Smooth muscle cell of the umbilical artery (primary cell): ENCODE measurements at places on chromosomes 5 and 9. TPM values are rescaled to one million over a fixed set of nuclear protein-coding genes. Genes with fewer than 3 reads are reported as not detected.

GALNT10 gene
- 91.2 and 182 TPM in 2 replicates for total RNA-seq

B4GALT1 gene
- total RNA-seq = 115 and 124 TPM in 2 replicates

SCGB3A2 gene
- not detected in 2 replicates for total RNA-seq

PCDHGA4 gene
- total RNA-seq = 5.8 and 6.5 TPM in 2 replicates

TERT gene
- not detected in 2 replicates for total RNA-seq

HAVCR2 gene
- total RNA-seq = 0.09 TPM in 1 of 2 replicates, not detected in the other

ANXA2R gene
- total RNA-seq = 1.2 and 1.9 TPM in 2 replicates

CENPK gene
- total RNA-seq = 1.8 and 13.6 TPM in 2 replicates

BTNL8 gene
- not detected in 2 replicates for total RNA-seq

LCN1 gene
- total RNA-seq = 0.59 TPM in 1 of 2 replicates, not detected in the other

PCDHGA9 gene
- total RNA-seq = 3.6 and 4.5 TPM in 2 replicates

FAM193B gene
- total RNA-seq = 17.2 and 24.9 TPM in 2 replicates

ORM2 gene
- not detected in 2 replicates for total RNA-seq

ZBTB26 gene
- total RNA-seq = 4.5 and 5.5 TPM in 2 replicates

CATSPER3 gene
- total RNA-seq = not detected in 2 replicates

TSLP gene
- 0.42 and 0.89 TPM in 2 replicates for total RNA-seq

SH3PXD2B gene
- 32.7 and 51.0 TPM in 2 replicates for total RNA-seq

MYMK gene
- not detected in 2 replicates for total RNA-seq

SLC36A2 gene
- total RNA-seq = not detected in 2 replicates

HEMGN gene
- total RNA-seq = not detected in 2 replicates

SPINK4 gene
- not detected in 2 replicates for total RNA-seq

ALDH1A1 gene
- 141 and 164 TPM in 2 replicates for total RNA-seq

SLC25A51 gene
- total RNA-seq = 88.5 and 93.8 TPM in 2 replicates

FOXD4L6 gene
- 0.30 and 0.37 TPM in 2 replicates for total RNA-seq

SGCD gene
- 12.7 and 31.2 TPM in 2 replicates for total RNA-seq

KIF2A gene
- 82.5 and 125 TPM in 2 replicates for total RNA-seq

BARHL1 gene
- total RNA-seq = not detected in 2 replicates

GHR gene
- 2.7 and 3.2 TPM in 2 replicates for total RNA-seq

SETX gene
- total RNA-seq = 65.9 and 90.1 TPM in 2 replicates

FANCC gene
- 2.7 and 5.6 TPM in 2 replicates for total RNA-seq

KCNT1 gene
- total RNA-seq = not detected in 2 replicates

PDE8B gene
- not detected in 2 replicates for total RNA-seq

LHX3 gene
- not detected in 2 replicates for total RNA-seq

SLC34A3 gene
- under 0.01 TPM in 1 of 2 replicates, not detected in the other for total RNA-seq

DDX4 gene
- total RNA-seq = 0.05 TPM in 1 of 2 replicates, not detected in the other

LAMC3 gene
- total RNA-seq = under 0.01 and 0.05 TPM in 2 replicates

C9orf57 gene
- not detected in 2 replicates for total RNA-seq

TAF11L10 gene
- total RNA-seq = not detected in 2 replicates

TIMD4 gene
- not detected in 2 replicates for total RNA-seq

SARDH gene
- total RNA-seq = 18.4 and 23.9 TPM in 2 replicates

SHOC1 gene
- total RNA-seq = under 0.01 and 0.09 TPM in 2 replicates

IFNA13 gene
- not detected in 2 replicates for total RNA-seq

ARL14EPL gene
- not detected in 2 replicates for total RNA-seq

PKD2L2 gene
- not detected in 2 replicates for total RNA-seq

F12 gene
- total RNA-seq = 0.51 and 0.89 TPM in 2 replicates

ACOT12 gene
- total RNA-seq = 0.23 TPM in 1 of 2 replicates, not detected in the other

PCDHGA8 gene
- total RNA-seq = 2.8 and 3.0 TPM in 2 replicates

OBP2B gene
- not detected in 2 replicates for total RNA-seq

TMEM8B gene
- 2.7 and 6.2 TPM in 2 replicates for total RNA-seq

FCN1 gene
- not detected in 2 replicates for total RNA-seq

CDC25C gene
- 0.30 and 2.4 TPM in 2 replicates for total RNA-seq

SLC25A48 gene
- total RNA-seq = not detected in 2 replicates

CDC20B gene
- total RNA-seq = not detected in 2 replicates
